CD4-positive, alpha-beta T cell treated with Interleukin-15 for 1 hour (primary cell): ENCODE measurements at places on chromosomes 2 and 18.
A peak's percentile ranks its signal among the peaks of the same experiment; 100 is the strongest.

DNA sequence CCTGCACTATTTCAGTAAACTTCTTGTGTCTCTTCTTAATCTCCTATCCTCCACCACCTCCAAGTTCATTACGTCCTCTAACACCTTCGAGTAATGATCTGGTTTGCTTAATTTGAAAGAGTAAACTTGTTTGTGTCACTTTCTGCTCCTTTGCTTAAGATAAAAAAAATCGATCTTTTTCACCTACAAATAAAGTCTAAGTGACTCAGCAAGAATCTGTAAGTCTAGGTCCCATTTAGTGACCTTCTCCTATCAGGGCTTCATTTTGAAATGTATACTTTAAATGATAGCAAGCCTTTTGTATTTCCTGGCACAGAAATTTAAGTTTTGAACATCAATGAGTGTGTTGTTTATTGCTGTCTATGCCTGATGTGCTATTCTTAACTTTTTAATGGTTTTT, 260.9 kb upstream of the TFPI start:
- DNase-seq = no peak

- no peak for DNase-seq
These were observed 14.3 kb upstream of the ITGA6 start for GRCh38 chr2:172412984-172413492.

GRCh38 chr2:10338270-10339188, 35.8 kb downstream of the HPCAL1 start:
- no peak for DNase-seq

- DNase-seq = no peak
These were observed 4.3 kb upstream of the RIF1 start for GRCh38 chr2:151405376-151405775.

DNA sequence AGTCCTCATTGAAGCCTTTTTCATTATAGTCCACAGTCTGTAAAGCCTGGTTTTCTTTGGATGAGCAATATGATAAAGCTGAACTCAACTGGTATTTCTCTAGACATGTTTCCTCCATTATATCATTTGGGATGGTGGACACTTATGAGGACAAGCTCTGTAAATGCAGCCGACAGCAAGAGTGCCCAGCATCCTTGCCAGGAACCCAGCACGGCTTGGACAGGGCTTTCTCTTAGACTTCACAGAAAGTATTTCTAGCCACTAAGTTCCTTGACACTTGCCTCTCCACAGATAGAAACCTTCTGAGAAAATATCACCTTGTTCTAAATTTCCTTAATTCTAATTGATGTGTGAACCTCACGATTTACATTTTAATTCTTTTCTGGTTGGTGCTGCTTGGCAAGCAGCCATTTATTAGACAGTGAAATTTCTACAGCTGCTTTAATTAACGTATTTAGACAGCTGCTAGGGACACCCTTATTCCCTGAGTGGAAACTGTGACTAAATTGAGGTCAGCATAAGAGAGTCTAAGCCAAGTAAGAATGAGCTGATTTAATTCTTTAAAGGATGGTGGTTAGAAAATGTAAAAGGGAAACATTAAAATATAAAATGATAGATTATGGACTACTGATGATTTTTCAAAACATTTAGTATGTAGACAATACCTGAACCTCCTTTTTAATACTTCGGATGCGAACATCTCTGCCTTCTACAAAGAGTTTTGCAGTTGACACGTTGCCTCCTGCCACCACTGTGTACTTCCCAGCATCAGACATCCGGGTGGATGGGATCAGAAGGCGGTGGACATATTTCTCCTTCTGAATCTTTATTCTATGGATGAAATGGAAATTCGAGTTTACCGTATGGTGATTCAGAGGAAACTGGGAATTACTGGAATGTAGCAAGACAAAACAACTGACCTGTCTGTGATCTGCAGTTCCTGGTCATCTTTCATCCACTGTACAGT, 39.8 kb downstream of the TTN start:
- DNase-seq = no peak

- DNase-seq = no peak
These were observed 35.4 kb downstream of the HJURP start for GRCh38 chr2:233818639-233819621.

DNA sequence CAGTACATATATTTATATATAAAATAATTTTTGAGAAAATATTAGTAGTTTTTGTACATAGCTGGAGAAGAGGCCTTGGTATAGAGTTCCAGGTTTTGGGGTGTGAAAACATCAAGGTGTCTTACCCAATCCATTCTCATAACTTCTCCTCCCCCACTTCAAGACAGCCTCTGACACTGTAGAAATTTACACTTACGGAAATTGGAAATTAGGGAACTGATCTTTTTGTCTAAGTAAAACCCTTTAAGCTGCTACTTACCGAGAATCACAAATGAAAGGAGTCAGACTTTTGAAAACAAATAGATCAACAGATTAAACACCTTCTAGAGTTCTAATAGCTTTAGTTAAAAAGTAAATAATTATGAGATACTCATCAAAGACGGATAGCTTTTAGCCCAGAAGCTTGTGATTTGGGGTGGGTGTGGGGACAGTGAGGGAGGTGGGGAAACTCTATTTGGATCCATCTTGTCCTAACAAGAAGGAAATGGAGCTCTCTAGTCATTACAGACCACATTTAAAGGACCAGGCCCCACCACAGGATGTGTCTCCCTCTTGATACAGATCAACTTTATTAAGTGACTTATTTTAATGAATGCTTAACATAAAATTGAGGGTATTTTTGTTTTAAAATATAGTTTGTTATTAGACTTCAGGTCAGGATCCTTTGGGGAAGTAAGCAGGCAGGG, 11.1 kb upstream of the FBXO11 start:
- DNase-seq = no peak

DNA sequence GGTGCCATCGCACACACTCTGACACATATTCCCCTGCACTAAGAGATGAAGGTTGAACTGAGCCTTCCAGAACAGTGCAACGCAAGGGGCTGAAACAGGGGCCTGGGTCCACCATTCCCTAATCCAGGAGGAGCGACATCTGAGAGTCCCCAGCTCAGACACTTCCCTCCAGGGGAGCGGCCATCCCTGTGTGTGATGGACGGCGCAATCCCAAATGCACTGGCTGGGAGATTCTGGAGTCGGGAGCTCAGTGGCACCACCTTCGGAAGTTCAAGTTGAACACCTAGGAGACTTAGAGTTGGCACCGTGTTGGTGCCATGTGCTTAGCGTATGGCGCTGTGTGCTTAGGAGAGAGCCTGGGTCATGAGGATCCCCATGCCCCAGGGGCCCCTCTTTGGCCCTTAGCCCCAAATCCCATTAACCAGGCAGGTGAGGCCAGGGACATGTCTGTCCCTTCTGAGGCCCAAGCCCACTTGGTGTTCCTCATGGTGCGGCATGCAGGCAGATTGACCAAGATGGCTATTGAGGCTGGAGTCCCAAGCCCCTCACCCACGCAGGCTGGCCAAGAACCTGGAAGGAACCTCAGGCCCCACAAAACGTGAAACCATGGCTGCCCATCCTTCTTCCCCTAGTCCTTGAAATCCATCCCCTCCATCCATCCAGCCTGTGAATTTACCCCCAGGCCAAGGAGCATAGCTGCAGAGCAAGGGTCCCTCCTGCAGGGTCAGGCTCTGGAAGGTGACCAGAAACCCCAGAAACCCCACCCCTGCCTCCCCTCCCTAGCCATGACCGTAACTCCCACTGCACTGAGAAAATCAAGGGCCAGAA, 114.1 kb upstream of the OTOS start:
- DNase-seq = no peak

DNA sequence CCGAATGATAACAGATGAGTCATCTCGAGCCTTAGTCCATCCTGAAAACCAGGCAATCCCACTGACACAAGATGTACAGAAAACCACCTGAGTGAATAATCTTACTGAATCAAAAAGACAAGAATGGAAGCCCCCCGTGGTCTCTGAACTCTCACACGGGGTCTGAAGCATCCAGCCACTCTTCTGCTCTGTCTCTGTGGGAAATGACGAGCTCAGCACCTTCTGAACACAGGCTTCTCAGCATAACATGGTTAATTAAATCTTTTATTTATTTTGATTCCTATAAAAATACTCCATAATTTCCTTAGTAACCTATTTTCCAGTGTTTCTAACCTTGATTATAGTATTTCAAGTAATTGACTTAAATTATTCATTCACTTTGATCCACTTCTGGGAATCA, 203.7 kb downstream of the TMEM163 start:
- no peak for DNase-seq

GRCh38 chr2:79191081-79191480, 31.5 kb upstream of the REG3A start:
- DNase-seq = no peak

DNA sequence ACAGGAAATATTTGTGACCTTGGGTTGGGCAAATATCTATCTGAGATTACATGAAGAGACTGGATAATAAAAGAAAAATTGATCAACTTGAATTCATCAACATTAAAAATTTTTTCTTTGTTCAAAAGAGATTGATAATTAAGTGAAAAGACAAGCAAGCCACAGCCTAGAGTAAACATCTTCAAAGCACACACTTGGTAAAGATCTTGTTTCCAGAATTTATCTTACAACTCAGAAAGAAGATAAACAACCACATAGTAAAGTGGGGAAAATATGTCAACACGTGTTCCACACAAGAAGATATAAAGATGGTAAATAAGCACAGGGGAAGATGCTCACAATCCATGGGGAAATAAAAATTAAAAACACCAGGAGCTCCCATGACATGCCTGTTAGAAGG, 195.9 kb downstream of the SOX11 start:
- no peak for DNase-seq

DNA sequence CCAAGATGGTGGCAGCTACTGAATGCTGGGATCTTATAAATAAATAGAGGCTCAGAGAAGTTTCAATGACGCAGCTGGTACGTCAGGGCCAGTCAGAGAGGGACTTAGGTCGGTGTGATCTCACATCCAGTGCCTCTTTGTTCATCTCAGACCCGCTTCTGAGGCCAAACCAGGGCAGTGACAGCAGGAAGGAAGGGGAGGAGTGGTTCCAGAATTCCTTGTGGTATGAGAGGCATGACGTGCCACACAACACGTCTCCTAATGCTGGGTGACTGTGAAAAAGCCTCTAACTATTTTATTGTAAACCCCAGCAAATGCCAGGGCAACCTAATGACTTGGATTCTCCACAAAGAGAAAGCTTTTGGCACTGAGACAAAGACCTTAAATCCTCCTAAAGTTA, 423.3 kb downstream of the LPIN1 start:
- DNase-seq = peak; percentile 70

DNA sequence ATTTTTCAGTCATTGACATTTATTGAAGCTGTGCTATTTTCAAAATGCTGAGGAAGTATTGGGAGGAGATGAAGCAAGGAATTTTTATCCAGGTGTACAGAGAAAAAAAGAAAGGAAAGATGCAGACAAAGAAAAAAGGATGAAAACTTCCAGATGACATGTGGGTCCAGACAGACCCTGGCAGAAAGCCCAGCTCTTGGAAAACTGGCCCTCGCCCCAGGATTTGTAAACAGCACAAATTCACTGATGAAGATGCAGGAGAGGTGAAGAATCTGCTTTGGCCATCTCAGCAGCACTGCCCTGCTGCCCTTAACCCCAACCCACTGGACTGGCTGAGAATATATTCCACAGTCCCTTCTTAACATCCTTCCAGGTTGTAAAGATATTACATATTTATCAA, 12.5 kb downstream of the TACR1 start:
- DNase-seq = no peak

DNA sequence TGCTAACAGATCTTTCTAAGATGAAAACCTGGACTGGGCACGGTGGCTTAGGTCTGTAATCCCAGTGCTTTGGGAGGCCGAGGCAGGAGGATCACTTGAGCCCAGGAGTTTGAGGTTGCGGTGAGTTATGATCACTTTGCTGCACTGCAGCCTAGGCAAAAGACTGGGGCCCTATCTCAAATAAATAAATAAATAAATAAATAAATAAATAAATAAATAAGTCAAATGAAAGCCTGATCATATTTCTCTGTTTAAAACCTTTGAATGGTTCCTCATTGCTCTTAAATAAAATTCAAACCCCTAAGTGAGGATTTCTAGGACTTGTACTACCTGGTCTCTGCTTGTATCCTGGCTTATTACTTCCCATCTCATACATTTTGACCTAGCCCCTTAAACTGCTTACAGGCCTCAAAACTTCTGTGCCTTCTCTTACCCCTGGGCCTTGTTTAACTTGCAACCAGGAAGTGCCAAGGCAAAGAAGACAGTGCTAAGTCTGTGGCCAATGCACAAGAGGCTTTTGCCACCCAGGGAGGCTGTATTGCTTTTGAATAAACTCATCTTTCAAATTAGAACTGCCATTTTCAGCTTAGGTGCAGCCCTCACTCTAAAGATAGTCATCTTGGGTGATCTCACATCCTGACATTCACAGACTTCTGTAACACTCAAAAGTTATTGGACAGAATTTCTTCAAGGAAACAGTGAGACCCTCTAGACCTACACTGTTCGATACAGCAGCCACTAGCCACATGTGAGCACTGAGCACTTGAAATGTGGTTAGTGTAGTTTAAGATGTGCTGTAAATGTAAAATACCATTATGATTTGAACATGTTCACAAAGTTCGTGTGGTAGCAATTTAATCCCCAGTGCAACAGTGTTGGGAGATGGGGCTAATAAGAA, 73.7 kb downstream of the POLE4 start:
- no peak for DNase-seq

DNA sequence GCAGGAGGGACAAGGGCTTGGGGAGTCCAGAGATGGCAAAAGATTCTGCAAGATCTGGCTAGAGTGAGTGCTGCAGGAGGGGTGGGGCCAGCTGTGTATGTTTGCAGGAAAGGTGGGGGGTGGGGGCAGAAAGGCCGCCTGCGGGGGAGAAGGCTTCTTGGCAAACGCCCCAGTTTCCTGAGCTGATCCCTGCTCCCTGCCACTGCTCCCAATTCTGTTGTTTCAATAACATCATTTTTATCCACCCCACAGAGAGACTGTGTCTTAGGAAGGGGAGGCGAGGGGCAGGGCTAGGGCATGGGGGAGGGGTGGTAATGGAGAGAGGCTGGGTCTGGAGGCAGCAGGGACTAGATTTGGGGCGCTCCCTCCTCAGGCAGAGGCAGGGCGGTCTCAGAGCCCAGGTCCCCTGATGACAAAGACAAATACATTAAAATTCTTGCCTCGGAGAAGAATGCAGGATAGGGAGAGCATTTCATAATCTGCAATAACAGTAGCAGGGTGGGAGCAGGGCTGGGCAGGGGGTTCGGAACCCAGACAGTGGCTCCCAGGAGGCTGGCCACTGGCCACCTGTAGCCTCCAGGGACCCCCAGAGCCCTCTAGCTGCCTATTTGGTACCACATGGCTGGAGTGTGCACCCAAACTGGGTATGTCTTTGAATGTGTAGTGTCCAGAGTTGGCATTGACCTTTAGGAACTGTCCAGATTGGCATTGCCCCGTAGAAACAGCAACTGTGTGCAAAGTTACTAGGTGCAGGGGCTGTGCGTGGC, 2.1 kb upstream of the WNT6 start:
- DNase-seq = no peak

DNA sequence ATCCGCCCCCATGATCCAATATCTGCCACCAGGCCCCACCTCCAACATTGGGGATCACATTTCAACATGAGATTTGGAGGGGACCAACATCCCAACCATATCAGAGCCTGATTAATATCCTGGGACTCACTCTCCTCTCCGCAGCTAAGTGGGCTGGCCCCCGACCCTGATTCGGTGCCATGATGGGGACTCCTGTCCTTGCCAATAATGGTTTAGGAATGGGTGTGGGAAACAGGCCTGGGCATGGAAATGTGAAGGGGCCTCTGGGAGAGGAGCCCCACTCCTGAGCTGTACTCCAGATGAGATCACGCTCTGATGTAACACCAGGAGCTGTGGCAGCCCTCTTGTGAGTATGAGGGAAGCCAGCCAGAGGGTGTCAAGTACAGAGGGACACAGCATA, 77.3 kb upstream of the SMAD7 start:
- DNase-seq = no peak

GRCh38 chr18:74608681-74609080, 11.0 kb downstream of the ZNF407 start:
- DNase-seq = no peak

- no peak for DNase-seq
These were observed 1516.1 kb downstream of the RPIA start for GRCh38 chr2:90207454-90208058.
